Smooth muscle cell of the pulmonary artery (primary cell): ENCODE measurements at places on chromosomes 5 and 9. TPM values are rescaled to one million over a fixed set of nuclear protein-coding genes. Genes with fewer than 3 reads are reported as not detected.

Gene INSYN2B
- total RNA-seq, result 2.1 and 3.3 TPM in 2 replicates

Gene NPR3
- total RNA-seq, result 37.5 and 43.4 TPM in 2 replicates

Gene TMEM252
- total RNA-seq, result not detected in 2 replicates

Gene TMC1
- 0.17 and 0.59 TPM in 2 replicates for total RNA-seq

Gene HMMR
- total RNA-seq, result 3.6 and 12.8 TPM in 2 replicates

Gene PRSS3
- 12.1 and 14.8 TPM in 2 replicates for total RNA-seq

Gene APBB3
- total RNA-seq, result 18.6 and 24.1 TPM in 2 replicates

Gene MRPS27
- total RNA-seq, result 68.4 TPM in 2 replicates

Gene ADGRV1
- total RNA-seq, result 0.26 and 0.50 TPM in 2 replicates

Gene KCNV2
- total RNA-seq, result not detected in 2 replicates

Gene HMGCR
- 54.4 and 60.6 TPM in 2 replicates for total RNA-seq

Gene PLEKHG4B
- total RNA-seq, result 0.07 TPM in 1 of 2 replicates, not detected in the other

Gene DCAF12
- 14.0 and 15.8 TPM in 2 replicates for total RNA-seq

Gene SV2C
- total RNA-seq, result under 0.01 TPM in 1 of 2 replicates, not detected in the other

Gene TERT
- total RNA-seq, result not detected in 2 replicates

Gene PDE6A
- not detected in 2 replicates for total RNA-seq

Gene CCDC183
- total RNA-seq, result 0.52 and 0.89 TPM in 2 replicates

Gene SLC6A3
- not detected in 2 replicates for total RNA-seq

Gene TAF11L5
- total RNA-seq, result not detected in 2 replicates

Gene OTULINL
- 0.46 and 1.0 TPM in 2 replicates for total RNA-seq

Gene CDX1
- total RNA-seq, result 0.17 and 0.91 TPM in 2 replicates

Gene PCDHB6
- 0.20 and 0.36 TPM in 2 replicates for total RNA-seq

Gene CARD9
- 0.85 and 3.1 TPM in 2 replicates for total RNA-seq

Gene TAS2R1
- not detected in 2 replicates for total RNA-seq

Gene ZBTB5
- 10.2 and 10.7 TPM in 2 replicates for total RNA-seq

Gene IL11RA
- total RNA-seq, result 14.2 and 26.6 TPM in 2 replicates

Gene SNX2
- 67.8 and 73.0 TPM in 2 replicates for total RNA-seq

Gene OR13C4
- not detected in 2 replicates for total RNA-seq

Gene SLC36A3
- total RNA-seq, result not detected in 2 replicates

Gene IL5
- not detected in 2 replicates for total RNA-seq

Gene OR2V1
- total RNA-seq, result not detected in 2 replicates

Gene SLC36A2
- total RNA-seq, result not detected in 2 replicates

Gene IL17B
- total RNA-seq, result 0.26 TPM in 1 of 2 replicates, not detected in the other

Gene CCNO
- total RNA-seq, result 0.13 and 1.1 TPM in 2 replicates

Gene THOC3
- total RNA-seq, result 15.6 and 21.1 TPM in 2 replicates

Gene PCDHB7
- 0.33 and 1.1 TPM in 2 replicates for total RNA-seq

Gene TAF9
- total RNA-seq, result 54.2 and 64.8 TPM in 2 replicates

Gene PLPP6
- 5.9 and 6.6 TPM in 2 replicates for total RNA-seq

Gene TNFSF15
- total RNA-seq, result 0.03 and 13.4 TPM in 2 replicates
